CD14-positive monocyte (primary cell): ENCODE measurements at places on chromosomes 3 and 15. TPM values are rescaled to one million over a fixed set of nuclear protein-coding genes. Genes with fewer than 3 reads are reported as not detected.

- no peak for DNase-seq
These were observed 75.5 kb downstream of the ADAMTS9 start for GRCh38 chr3:64612082-64612860.

DNA sequence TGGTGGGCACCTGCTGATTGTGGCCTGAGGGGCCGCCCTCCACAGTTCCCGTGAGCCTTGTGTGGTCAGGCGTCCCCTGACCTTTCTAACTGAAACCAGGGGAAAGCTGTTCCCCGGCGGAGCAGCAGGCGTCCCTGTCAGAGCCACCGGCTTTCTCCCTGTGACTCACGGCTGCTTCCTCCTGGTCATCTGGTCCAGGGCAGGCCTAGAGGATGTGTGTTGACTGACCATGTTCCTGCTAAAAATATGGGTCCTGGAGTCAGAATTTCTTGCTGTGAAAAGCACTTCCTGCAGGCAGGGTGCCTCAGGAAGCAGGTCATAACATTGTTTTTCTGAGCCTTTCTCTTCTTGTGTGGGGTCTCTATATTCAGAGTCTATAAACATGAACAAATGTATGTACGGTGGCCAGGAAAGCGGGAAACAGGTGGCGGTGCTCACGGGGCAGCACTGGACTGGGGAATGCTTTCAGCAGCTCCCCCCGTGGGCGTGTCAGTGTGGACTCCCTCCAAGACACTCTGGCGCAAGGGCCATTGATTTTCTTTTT is 38.4 kb upstream of the CGNL1 start:
- no peak for DNase-seq

The LTF gene
- polyA plus RNA-seq, result not detected in 2 replicates

The ECE2 gene
- polyA plus RNA-seq, result not detected in 2 replicates

DNA sequence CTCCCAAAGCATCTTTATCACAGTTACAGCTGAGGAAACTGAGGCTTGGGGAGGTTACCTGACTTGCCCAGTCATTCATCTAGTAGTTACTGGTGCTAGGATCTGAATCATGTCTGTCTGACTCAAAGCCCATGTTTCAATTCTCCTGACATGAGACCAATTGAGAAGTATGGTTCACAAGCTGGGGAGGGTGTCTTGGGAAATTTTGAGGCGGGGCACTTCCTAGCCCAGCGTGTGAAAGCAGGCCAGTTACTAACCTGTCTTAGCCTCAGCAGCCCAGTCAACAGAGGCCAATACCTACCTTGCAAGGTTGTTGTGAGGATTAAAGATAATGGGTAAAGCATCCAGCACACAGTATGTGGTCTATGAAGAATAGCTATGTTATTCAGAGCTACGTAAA is 37.0 kb downstream of the CLDN18 start:
- no peak for DNase-seq

DNA sequence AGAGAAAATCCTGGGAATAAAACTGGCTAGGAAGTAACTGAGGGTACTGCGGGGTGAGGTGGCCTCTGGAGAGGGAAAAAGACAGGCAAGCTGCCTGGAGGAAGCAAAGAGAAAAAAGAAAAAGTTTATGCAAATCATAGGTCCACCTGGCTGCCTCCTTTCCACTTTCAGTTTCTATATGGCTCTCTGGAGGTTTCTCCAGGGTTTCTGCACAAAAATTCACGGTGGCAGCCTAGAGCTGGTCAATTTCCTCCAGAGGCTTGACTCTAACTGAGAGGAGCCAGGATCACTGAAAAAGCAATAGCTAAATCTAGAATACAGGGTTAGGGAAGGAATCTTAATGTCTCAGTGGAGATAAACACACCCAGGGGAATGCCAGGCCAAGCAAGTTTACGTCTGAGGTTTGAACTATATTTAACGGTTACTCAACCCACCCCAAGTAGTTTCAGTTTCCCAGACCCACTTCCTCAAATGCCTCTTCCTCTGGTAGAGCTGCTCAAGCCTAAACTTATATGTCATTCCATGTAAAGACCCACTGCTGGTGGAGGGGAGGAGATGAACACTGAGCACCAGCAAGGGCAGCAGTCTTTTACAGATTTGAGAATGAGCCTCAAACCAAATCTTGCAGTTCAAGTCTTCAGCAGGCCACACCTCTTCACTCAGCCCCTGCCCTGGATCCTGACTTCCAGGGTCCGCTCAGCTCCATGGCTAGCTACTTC is 5.7 kb downstream of the LYSMD2 start:
- peak; percentile 93 for DNase-seq

GRCh38 chr3:59247402-59247841 is 197.6 kb upstream of the CFAP20DC start:
- no peak for DNase-seq

The MITF gene
- polyA plus RNA-seq, result 12.1 TPM

The TTLL13 gene
- polyA plus RNA-seq, result not detected

GRCh38 chr3:162865466-162865865 is 1368.9 kb downstream of the OTOL1 start:
- no peak for DNase-seq

GRCh38 chr3:42214565-42215283 is 51.3 kb downstream of the CCK start:
- no peak for DNase-seq

The PCBP4 gene
- 0.09 TPM for polyA plus RNA-seq

The PYGO1 gene
- not detected for polyA plus RNA-seq

The ZNF197 gene
- 2.6 and 3.6 TPM in 2 replicates for polyA plus RNA-seq

The SPINK8 gene
- not detected for polyA plus RNA-seq

DNA sequence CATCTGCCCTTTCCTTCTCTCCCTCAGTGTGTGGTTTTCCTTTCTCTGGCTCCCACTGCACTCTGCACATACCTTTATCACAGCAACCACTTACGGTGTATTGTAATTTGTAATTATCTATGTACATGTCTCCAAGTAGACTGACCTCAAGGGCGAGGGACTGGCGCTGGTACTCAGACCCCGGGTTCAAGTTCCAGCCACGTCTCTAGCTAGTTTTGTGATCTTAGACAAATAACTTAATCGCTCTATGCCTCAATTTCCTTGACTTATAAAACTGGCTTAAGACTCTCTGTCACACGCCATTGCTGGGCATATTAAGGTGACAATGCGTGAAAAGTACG is 607 bp upstream of the SENP2 start:
- no peak for DNase-seq

DNA sequence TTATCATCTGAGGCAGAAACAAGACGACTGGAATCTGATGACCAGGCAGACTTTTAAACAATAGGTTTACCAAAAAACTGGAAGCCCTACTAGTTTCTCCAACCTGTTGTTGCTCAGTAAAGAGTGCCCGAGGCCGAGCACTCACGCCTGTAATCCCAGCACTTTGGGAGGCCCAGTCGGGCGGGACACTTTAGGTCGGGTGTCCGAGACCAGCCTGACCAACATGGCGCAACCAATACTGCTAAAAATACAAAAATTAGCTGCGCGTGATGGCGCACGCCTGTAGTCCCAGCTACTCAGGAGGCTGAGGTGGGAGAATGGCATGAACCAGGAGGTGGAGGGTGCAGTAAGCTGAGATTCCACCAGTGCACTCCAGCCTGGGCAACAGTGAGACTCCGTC is 1.1 kb upstream of the WDR5B start:
- DNase-seq, result no peak

DNA sequence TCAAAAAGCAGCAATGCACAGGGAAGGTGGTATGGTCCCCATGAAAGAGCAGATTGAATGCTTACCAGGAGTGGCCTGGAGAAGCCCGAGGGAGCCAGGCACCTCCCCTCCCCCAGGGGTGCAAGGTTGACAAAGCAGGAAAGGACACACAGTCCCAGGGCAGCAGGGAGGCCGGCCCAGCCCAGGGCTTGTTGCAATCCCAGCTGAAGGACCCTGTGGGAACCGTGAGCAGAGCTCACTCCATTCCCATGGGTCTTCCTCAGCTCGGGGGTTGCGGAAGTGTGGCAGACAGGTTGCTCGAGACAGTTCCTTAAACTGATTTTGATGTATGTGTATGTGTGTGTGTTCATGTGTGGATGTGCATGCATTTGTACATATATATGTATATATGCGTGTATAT is 15.8 kb downstream of the UROC1 start:
- DNase-seq, result no peak

GRCh38 chr3:143396790-143397189 is 277.2 kb downstream of the CHST2 start:
- no peak for DNase-seq

The PLXND1 gene
- polyA plus RNA-seq, result 143 and 170 TPM in 2 replicates

- DNase-seq, result no peak
These were observed 99.8 kb upstream of the HERC1 start for GRCh38 chr15:63933522-63933921.

GRCh38 chr15:93001881-93002280 is 87.1 kb downstream of the RGMA start:
- DNase-seq, result no peak

DNA sequence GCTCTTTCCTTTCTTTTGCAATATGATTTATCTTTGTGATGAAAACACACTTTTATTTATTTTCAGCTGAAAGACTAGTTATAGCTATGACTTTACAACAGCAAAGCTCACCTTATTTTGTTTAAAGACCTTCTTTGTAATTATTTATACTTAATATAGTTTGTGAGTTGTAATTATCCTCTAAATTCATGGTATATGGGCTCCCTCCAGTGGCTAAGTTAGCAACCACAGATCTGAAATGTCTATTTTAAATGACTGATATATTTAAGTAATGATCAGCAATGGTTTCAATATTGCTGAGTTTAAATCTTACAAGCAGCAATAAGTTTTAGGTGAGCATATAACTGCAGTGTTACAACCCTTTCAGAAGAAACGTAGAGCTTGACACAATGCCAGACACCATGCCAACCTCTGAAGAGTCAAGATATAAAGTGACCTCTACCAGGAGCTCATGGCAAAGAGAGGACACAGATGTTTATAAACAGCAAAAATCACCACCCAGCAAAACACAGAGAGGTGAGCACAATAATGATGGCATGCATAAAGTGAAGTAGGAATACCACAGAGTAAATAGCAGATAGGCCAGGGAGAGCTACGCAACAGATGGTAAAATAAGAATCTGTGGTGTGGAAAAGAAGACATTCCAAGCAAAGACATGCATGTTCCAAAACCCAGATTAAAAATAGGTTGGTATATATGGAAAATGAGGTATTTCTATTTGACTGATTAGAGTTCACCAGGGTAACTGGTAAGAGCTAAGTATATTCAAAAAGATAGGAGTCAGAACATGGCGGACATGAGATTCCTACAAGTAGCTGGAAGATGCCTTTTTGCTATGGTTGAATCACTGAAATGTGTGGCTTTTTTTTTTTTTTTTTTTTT is 143.7 kb upstream of the ZNF385D start:
- DNase-seq, result no peak

DNA sequence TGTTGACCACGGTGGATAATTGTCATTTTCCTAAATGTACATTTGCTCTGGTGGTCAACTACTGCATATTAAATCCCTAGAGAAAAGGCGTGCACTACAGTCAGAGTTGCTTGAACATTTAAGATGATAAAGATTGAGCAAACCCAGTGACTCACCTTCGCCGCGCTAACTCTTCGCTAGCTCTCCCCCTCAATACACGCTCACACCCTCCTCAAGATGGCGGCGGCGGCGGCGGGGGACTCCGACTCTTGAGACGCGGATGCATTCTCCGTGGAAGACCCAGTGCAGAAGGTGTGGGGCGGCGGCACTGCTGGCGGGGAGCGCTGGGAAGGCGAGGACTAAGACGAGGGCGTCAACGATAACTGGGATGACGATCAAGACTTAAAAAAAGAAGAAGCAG is 79.8 kb upstream of the PFN2 start:
- DNase-seq, result no peak

DNA sequence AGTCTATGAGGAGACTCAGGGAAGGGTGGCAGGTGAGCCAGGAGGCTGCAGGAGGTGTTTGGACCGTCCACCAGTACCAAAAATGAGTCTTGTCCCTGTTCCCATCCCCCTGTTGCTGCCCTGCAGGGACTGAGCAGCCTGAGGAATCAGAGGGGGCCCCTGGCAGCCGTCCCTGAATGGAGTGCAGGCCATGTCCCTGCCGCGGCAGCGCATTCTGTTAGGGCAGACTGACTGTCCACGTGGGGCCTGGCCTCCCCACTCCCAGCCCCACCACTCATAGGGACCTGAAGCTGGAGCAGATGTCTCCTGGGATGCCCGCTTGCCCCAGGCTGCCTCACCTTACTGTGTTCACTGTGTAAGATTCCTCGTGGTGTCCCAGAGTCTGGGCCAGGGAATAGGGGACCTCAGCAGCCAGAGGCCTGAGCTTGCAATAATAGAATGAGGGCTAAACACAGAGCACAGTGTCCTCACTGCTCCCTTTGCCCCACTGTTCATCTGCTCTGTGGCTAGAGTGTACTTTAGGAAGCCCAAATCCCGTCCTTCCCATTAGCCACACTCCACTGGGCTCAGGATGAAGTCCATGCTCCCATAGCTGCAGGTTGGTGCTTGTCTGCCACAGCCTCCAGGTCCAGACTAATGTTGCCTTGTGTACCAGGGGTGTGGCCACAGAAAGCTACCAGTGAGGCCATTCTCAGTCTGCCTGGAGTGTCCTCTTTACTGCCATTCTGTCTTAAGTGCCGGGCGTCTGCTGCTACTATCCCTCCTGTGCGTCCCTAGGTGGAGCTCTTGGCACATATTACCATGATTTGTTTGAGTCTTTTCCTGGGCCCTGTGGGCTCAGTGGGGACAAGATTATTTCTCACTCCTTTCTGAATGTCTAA is 63.2 kb downstream of the HCN4 start:
- DNase-seq, result peak; percentile 55

- DNase-seq, result no peak
These were observed 755.3 kb downstream of the ROBO1 start for GRCh38 chr3:79012530-79012913.

- no peak for DNase-seq
These were observed 31.8 kb downstream of the MYO9A start for GRCh38 chr15:72086010-72086697.

DNA sequence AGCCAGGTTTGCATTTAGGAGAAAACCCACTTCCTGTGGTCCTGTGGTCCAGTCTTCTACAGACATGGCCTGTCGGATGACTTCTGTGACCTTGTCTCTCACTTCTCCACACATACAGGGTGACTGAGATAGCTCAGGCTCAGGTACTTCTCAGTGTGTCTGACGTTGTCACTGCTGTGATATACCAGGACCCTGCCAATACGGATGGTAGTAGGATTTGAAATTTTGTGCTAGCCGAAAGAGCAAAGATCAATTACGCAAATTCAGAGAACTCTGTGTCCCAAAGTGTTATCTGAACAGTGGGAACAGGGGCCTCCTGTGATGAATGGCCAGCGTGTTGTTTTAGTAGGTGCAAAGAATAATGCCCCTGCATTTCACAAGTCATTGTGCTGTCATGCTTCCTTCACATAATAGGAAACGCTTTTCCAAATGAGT is 128.9 kb downstream of the MCTP2 start:
- DNase-seq, result no peak

The ATP11B gene
- polyA plus RNA-seq, result 11.1 TPM
